ENCODE measurements at places on chromosomes 1 and 21.

DNA sequence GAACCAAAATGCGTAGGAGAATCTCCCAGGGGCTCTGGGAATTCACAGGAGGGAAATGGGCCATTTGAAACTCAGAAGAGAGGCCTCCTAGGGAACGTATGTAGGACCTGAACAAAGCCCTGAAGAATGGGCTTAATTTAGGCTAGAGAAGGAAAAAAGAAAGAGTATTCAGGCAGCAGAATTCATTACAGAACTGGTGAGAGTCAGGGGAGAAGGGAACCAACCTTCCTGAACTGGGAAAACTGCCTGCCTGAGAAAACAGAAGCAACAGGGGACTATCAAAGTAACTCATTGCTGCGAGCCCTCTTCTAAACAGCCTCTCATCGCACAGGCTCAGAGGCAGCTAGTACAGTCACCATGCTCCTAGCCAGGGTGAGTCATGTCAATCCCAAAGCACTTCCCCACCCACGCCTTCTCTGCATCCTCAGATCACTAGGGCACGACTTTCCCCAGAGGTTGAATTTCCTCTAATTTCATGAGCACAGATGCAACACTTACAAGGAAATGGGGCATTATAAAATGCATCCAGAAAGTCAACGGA, 98.1 kb downstream of the ADSS2 start:
- no peak for DNase-seq

GRCh38 chr1:151175863-151176262, at the start of gene TMOD4:
Gene TMOD4, minus strand, starts transcription at chr1:151175981. Its CDS starts 1,106 bp downstream, at chr1:151174875.
- DNase-seq: no peak

- DNase-seq: no peak
Observed at GRCh38 chr21:45945868-45946210, 35.7 kb upstream of the COL6A1 start.

- DNase-seq: no peak
Observed at GRCh38 chr1:196056966-196057365, 551.3 kb downstream of the KCNT2 start.

DNA sequence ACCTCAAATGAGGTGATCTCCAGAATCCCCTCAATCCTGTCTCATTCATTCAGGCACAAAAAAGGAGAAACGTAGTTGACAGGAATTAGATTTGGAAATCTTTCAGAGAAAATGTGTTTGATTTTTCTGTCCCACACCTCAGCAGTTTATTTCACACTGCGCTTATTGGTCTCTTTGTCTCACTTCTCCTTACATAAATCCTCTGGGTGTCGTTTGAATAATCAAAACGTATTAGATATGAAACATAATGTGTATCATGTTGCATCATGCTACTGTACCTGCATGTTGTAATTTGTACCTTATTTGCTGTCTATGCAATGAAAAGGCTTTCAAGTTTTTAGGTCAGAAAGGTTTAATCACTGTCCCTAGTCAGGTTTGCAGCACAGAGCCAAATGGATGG, 255.7 kb downstream of the DISC1 start:
- no peak for DNase-seq

- DNase-seq: no peak
Observed at GRCh38 chr1:184903111-184903692, 71.1 kb downstream of the NIBAN1 start.

DNA sequence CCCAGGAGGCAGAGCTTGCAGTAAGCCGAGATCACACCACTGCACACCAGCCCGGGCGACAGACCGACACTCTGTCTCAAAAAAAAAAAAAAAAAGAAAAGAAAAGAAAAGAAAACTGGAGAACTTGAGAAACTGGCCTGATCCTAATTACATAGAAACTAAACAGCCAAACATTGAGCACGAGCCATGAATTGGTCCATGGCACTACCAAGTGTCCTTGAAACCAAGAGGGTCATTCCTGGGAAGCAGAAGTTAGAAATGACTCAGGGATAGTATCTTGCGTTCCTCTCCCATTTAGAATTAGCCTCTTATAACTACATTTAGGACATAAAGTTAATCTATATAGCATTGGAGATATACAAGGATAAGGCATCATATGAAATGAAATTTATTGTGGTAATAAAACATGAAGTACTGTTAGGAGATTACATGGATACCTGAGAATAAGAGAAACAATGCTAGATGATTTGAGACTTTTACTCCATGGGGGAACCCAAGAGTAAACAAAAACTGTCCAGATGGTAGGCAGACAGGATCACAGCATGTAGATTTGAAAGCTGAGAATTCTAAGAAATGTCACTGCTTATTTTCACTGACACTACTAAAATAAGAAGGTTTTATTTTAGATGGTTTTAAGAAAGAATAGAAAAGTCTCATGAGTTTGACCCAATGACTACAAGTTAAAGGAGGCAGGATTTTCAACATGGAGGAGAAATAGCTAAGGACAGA, 39.5 kb upstream of the CPLANE2 start:
- no peak for DNase-seq

DNA sequence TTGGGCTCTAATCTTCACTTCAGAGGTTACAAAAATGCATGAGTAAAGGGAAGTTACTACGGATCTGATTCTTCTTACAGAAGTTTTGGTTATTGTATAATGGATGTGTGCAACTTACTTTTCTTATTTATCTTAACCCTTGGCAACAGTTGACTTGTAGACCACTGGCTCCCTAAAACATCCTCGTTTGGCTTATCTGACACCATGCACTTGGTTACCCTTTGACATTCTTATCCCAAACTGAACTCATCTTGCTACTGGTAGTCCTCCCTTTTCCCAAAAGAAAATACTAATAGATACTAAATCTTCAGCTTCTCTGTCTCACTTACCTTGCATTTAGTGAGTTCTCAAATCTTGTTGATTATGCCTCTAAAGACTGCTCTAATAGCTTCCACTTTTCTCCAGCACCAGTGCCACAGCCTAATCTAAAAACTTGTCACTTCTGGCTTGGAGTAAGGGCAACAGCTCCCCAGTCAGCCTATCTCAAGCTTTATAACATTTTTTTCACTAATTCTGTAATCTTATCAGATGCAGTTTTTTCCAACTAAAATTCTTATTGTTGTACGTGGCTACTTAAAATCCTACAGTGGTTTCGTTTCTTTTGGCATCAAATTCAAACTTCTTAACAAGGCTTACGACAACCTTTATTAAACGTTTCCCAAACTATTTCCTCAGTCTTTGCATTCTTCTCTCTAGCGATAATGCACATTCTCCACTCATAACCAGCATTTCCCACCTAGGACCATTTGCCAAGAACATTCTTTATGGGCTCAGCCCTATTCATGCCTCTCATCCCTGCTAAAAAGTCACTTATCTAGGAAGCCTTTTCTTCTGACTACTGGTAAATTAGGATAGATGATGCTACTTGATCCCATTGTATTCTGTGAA, 204.2 kb downstream of the KCNT2 start:
- DNase-seq: no peak

- DNase-seq: no peak
Observed at GRCh38 chr1:61083807-61084440, 1.6 kb downstream of the NFIA start.

DNA sequence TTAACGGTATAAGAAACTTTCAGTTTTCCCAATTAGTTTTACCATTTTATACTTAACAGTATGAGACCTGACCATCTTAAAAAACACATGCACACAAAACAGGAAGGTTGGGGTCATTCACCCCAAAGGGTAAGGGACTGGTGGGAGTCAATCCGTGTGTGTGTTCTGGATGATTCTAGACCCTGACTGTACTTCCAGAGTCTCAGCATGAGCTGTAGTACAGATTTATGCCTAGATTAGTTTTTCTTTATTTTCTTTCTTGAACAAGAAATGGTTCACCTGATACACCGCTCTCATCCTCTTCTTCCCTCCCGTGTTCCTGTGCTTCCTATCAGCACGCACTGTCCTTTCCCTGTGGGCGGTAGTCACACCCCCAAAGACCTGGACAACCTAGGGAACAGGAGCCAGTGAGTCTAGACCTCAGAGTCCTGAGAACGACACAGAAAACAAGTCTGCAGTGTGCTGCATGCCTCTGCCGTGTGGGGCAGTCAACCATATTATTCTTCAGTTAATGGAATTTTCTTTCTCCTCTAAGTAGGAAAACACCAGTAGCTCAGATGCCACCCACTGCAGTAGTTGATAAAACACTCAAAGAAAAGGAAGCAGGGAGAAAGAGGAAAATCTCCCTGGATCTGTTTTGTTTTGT, 38.9 kb upstream of the MRPS6 start:
- no peak for DNase-seq

GRCh38 chr21:31124010-31124409, 85.7 kb upstream of the KRTAP19-8 start:
- no peak for DNase-seq

GRCh38 chr1:98203466-98203865, 282.6 kb upstream of the DPYD start:
- no peak for DNase-seq

- DNase-seq: no peak
Observed at GRCh38 chr1:67433837-67434236, 3.6 kb upstream of the SERBP1 start.

- DNase-seq: no peak
Observed at GRCh38 chr1:228795596-228795995, 60.3 kb downstream of the RHOU start.

GRCh38 chr1:932173-932510, 8.4 kb downstream of the SAMD11 start:
- DNase-seq: no peak

- DNase-seq: no peak
Observed at GRCh38 chr1:244224487-244225430, 173.7 kb downstream of the ZBTB18 start.

- DNase-seq: no peak
Observed at GRCh38 chr1:226199971-226200370, 13.4 kb upstream of the ACBD3 start.

- no peak for DNase-seq
Observed at GRCh38 chr1:29271724-29272123, 35.4 kb downstream of the PTPRU start.

DNA sequence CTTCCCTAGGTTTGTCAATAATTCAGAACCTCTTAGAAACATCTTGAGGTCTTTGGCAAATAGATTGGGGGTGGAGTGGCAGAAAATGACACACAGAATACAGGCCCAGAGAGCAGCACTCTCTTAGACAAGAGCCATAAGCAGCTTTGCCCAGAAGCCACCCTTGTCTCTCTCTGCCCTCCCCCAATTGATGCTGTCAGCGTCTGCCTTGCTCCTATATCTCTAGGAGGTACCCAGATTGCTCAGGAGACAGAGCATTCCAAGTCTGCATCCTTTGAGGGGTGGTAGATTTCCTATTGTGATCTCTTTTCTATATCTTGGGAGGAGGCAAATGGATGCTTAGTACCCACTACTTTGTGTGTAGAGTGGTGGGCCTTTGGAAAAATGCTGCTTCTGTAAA, 1.8 kb downstream of the RGL1 start:
- DNase-seq: no peak

- no peak for DNase-seq
Observed at GRCh38 chr1:204545881-204546280, 29.7 kb downstream of the MDM4 start.

DNA sequence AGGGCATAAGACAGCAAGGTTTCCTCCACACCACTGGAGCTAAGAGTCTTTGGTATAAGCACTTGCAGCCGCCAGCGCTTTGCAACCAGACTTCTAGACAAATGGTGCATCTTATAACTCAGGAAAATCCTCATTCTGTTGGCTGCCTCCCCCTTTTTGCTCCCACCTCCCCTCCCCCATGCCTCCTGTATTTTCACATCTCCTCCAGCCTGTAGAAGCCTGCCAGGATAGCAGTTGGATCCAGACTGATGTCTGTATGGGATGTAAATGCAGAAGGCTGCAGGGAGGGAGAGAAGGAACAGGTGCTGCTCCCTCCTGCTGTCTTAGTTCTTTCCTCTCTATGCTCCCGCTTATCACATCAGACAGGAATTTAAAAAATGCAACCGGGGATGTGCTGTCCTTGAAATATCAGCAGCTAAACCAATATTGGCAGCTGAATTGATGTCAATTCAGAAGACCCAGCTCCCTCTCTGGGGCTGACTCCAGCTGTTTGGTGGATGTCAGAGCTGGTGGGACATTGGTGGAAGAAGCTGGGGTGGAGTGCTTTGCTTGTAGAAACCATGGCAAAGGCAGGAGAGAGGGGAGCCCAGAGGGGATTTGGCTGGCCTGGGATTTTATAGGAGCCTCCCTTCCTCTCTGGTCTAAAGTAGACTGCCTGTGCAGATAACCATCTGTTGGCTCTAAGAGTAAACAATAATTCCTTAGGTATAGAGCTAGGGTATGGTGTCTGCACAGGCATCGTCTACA, 53.5 kb downstream of the NFASC start:
- DNase-seq: no peak

DNA sequence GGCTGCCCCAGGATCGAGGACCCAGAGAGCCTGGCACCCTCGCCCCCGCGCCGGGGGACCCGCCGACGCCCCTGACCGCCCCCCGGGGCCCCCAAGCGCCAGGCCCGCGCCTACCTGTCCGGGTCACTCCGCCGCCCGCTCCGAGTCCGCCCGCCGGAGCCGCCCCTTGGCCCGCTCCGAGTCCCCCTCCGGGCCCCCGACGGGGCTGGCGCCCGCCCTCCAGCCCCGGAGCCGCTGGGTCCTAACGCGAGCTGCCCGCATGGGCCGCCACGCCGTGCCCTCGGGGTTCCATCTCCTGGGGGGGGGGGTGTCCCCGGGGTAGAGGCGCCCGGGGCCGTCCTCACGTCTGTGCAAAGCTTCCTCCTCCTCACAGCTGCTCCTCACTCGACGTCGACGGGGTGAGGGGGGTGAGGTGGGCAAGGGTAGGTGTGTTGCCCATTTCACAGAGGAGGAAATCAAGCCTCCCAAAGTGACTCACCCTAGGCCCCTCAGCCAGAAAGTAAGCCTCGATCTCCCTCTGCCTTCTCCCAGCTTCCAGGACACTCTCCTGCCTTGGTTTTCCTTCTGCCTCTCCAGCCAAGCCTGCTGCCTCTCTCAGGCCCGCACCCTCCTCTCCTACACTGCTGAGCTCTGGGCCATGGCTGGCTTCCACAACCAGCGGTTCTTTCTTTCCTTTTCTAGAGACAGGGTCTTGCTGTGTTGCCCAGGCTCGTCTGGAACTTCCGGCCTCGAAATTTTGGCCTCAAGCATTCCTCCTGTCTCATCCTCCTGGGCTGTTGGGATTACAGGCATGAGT, at the start of gene MFAP2:
TSS of gene MFAP2 (minus strand) at position 148 of the 796 bp plus-strand sequence. CDS start 2,347 bp downstream, outside the sequence.
- no peak for DNase-seq

Data from activated CD4-positive, CD25-positive, alpha-beta regulatory T cell (primary cell).